ENCODE measurements at places on chromosomes 6 and 20.

GRCh38 chr20:63177134-63177784 lies 38.7 kb downstream of the YTHDF1 start:
- DNase-seq: no peak

DNA sequence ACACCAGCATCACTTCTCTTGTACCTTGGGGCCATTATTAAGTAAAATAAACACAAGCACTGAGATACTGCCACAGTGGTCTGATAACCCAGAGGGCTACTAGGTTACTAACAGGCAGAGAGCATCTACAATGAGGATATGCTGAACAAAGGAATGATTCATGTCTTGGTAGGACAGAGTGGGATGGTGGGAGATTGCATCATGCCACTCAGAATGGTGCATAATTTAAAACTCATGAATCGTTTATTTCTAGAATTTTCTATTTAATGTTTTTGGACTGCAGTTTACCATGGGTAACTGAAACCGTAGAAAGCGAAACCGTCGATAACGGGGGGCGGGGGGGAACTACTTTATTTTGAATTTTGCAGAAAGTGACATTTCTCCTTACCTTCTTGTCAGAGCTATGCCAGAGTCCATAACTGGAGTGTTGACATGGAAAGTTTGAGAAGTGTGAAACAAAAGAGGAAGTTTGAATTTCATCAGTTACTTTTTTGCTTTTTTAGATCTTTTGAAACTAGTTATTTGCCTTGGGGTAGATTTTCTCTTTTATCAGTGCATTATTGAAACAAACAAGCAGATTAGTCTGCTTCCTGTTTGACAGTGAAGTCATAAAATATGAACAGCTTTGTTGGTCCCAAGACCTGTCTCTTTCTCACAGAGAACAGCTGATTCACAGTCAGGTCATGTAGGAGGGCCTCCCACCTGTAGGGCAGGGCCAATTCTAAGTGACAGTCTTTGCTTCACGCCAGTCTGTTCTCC lies 124.9 kb downstream of the KLHL32 start:
- DNase-seq: no peak

DNA sequence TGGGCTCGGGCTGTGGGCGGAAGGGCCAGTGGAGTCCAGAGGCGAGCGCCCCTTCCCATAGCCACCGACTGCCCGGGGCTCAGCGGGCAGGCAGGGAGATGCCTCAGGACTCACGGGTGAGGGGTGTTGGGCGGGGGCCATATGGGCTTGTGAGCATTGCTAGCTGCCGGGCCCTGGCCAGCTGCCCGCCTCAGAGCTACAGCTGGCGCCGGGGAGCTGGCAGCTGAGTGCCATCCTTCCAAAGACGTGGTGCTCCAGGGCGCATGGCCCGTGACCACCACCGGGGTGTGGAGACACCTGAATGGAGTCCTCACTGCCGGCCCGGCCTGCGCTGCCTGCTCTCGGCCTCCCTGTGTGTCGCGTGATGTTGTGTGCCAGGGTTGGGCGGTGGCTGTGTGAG lies 10.6 kb upstream of the RBBP8NL start:
- DNase-seq: no peak

DNA sequence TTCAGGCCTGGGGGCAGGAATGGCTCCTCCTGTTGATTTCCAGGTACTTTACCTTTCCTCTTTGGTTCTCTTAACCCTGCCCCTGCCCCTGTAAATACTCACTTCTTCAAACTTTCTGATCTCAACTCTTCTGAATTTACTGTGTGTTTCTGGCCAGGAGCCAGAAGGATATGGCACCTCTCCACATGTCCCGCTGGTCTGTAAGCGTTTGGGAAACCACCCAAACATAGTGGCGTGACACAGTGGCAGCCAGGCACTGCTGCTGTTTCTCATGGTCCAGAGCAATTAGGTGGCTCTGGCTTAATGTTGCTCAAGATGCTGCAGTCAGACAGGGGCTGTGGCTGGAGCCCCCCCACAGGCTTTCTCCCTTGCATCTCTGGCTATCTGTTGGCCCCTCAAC lies 374.5 kb downstream of the RNGTT start:
- no peak for DNase-seq

- DNase-seq: no peak
Measured at GRCh38 chr20:33796263-33796906, 14.8 kb upstream of the CHMP4B start.

DNA sequence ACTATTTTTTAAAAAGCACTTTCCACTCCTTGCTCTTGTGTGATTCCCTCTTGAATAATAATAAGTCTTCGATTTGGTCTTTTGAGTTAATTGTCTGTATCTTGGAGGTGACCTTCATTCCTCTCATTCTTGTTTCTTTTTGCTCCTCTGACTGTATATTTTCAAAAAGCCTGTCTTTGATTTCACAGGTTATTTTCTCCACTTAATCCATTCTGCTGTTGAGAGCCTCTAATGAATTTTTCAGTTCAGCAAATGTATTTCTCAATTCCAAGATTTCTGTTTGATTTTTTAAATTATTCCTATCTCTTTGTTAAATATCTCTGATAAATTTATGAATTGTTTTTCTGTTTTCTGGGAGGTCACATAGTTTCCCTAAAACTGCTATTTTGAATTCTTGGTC lies 21.7 kb upstream of the KIAA1586 start:
- DNase-seq: no peak

DNA sequence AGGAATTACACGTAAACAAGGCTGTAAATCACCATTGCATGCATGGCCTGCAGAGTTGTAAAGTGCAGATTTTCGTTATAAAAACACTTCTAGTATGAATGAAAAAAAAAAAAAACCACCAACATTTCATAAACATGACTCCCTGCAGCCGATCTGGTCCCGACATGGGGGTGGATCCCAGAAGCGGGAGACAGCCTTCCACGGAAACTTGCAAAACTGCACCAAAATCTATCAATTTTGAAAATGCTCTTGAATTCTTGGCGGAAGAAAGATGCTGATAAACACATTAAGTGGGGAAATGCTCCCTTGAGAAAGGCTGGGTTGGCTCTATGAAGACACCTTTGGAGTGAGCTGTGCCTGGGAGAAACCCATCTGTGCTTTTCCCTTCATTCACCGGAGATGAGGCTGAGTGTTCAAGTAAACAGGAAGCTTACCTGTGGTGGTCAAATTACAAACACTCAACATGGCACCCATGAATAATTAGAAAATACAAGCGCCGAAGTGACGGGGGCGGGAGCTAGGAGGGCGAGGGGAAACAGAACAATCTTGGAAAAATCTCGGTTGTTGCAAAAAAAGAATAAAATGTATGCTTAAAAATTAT lies 845 bp upstream of the ANKRD60 start:
- DNase-seq: no peak

GRCh38 chr20:10288954-10289646 lies 70.5 kb downstream of the SNAP25 start:
- no peak for DNase-seq

DNA sequence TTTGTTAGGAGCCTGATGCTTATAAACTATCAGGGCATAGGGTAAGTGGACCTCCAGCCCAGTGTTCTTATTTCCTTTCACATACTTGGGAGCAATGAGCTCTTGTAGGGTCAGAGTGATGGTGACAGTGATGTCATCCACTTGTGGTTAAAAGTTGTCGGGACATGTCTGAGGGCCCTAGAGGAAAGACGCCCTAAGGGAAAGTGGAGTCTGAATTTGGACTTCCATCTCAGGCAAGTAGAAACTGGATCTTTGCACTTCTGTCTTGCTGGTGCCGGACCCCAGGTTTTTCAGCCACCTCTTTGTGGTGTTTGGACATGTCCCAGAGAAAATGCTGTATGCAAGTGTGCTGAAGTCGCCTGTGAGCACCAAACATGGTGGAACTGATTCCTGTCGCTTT lies 900.5 kb downstream of the C6orf118 start:
- DNase-seq: no peak

DNA sequence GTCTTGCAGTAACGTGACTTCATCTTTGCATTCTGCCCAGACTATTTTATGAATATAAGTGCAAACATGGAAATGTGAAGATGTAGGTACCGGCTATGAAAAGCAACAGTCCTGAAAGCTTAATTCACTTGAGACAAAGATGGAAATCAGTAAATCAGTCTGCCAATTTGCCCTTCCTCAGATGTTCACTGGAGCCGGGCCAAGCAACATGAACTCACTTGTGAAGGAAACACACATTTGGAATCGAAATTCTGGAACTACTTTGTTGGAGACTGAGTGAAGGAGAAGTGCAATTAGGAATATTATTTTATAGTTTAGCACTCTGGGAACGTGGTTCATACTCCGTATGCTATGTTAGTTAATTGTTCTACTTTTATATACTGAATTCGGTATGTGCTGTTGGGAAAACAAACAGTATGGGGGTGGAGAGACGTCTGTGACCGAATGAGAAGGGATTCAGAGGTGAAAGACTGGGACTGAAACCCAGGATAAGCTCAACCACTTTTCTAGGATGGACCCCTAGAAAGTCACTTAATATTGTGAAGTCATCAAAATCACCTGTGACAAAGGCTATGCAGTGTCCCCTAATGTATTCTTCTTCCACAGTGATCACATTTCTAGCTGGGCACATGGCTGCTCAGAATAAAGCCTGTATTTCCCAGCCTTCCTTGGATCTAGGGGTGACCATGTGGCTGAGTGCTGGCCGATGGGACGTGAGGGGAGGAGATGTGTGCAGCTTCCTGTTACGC lies 95.5 kb downstream of the PREX1 start:
- DNase-seq: no peak

GRCh38 chr6:140773276-140773675 lies 1359.4 kb upstream of the GJE1 start:
- DNase-seq: no peak

DNA sequence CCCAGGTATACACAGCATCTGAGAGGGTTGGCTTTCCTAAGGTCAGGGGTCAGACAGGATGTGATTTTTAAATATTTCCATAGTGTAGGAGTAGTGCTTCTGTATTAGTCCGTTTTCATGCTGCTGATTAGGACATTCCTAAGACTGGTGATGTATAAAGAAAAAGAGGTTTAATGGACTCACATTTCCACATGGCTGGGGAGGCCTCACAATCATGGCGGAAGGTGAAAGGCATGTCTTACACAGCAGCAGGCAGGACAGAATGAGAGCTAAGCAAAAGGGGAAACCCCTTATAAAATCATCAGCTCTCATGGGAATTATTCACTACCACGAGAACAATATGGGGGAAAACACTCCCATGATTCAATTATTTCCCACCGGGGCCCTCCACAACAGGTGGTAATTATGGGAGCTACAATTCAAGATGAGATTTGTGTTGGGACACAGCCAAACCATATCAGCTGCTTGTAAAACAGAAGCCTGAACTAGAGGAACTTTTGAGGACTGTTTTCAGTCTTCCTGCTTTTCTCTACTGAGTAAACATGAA lies 91.0 kb upstream of the MEI4 start:
- DNase-seq: no peak

DNA sequence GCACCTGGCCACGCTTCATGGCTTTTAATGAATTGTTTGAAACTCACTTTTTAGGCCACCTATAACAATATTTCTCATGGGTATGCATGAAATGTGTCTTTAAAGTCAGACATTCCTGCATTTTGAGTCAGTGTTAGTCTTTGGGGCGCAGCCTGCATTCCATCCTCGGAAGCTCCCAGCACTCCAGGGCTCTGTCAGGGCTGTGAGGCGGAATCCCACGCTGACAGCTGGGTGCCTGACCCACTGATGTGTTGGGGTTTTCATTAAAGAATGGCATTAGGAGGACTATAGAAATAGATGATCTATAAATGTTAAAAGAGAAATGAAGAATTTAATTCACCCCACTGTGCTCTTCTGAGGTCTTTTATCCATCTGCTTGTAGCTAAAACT lies 16.2 kb upstream of the CLDN20 start:
- DNase-seq: no peak

DNA sequence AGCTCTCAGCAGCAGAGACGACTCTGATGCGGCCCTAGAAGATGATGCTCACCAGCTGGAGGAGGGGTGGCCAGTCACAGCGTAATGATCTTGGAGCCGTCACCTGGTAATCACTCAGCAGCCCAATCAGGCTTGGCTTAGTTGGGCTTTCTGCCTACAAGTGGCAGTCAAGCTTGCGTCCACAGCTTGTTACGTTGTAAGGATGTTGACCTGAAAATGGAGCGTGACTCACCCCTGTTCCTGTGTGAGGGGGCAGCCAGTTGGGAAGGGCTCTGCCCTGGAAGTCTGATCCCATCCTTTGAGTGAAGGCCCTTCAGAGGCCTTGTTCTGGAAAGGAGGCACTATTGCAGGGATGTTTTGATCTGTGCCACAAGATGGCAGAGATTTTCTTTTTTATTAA lies 49.8 kb downstream of the SPATA2 start:
- no peak for DNase-seq

DNA sequence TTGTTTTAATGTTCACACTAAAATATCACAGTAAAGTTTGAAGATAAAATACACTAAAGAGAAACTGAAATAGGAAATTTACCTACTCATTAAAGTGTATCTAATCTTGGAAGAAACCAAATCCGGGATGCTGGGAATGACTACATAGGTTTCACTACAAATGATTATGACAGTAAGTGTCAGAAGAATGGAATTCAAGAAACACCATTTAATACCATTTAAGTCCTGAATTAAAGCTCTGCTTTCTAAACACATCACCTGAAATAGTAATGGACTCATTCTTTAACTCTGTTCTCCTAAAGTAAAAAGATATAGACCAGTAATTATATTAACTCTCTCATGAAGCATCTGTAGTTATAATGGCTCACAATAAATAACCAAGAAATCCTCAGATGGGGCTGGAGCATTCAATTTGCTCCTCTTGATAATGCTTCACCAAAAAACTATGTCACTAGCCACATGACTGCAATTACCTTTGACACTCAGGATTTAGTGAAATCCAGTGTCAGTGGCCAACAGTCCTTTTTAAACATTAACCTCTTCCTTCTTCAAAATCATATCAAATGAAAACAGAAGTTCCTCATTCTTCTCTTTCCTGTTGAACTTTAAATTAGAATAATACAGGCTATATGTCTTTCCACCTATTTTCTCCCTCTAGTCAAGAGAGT lies 41.4 kb downstream of the MAP7 start:
- DNase-seq: no peak

DNA sequence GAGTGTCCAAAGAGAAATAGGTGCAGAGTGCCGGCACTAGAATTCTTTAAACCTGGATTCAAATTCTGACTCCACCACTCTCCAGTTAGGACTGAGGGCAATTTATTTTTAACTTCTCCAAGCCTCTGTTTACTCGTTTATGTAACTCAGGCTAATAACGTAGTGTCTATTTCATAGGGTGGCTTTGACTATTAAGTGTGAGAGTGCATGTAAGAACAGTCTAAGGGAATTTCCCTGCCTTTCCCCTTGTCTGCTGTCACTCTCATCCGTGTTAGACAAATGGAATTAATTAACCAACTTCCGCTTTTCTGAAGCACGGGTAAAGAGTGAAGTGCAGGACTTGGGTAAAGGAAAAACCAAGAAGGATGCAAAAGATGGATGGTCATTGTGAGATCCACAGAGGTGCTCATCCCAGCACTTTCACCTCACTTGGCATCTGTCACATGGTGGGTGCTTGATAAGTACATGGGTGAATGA lies 4.1 kb upstream of the ZKSCAN8 start:
- DNase-seq: no peak

- no peak for DNase-seq
Measured at GRCh38 chr6:90677440-90677839, 90.6 kb upstream of the MAP3K7 start.

DNA sequence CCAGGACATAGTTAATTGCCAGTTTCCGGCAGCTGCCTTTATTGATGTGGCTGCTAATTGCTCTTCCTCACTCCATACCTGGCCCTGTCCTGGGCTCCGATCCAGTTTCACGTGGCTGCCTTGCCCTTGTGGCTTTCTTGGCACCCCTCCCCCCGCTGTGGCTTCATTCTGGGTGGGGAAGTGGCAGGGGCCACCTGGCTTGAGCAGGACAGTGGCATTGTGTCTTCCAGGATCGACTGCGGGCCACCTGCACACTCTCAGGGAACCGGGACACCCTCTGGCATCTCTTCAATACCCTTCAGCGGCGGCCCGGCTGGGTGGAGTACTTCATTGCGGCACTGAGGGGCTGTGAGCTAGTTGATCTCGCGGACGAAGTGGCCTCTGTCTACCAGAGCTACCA lies 10.8 kb downstream of the MAVS start:
- no peak for DNase-seq

All from stimulated activated CD8-positive, alpha-beta memory T cell treated with anti-CD3 and anti-CD28 coated beads, Interleukin-4, amount 100 ng/mL, for 1 hour (primary cell).